ENCODE measurements at places on chromosomes 11 and 22.
A peak's percentile ranks its signal among the peaks of the same experiment; 100 is the strongest.

DNA sequence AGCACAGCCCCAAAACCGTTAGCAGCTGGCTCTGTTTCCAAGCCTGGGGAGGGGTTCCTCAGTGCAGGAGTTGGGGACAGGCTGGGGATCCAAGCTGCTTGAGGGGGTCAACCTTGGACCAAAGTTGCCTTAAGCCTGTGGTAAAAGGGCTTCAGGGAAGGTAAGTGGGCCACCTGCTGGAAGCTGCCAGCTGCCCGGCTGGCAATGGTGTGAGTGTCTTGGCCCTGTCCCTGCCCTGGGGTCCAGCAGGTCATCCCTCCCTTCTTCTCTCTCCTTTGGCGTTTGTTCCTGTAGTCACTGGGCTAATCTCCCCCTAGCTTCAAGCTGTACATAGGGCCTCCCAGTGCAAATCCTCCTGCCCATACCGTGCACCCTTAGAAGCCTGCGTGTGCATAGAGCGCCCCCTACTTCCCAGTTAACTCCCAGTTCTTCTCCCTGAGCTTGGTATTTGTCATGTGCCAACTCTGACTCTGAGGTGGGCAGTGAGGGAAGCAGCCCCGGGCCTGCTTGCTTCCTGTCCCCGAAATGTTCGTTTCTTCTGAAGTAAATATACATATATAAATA is 4.4 kb downstream of the TMEM258 start:
- DNase-seq, result peak; percentile 79

DNA sequence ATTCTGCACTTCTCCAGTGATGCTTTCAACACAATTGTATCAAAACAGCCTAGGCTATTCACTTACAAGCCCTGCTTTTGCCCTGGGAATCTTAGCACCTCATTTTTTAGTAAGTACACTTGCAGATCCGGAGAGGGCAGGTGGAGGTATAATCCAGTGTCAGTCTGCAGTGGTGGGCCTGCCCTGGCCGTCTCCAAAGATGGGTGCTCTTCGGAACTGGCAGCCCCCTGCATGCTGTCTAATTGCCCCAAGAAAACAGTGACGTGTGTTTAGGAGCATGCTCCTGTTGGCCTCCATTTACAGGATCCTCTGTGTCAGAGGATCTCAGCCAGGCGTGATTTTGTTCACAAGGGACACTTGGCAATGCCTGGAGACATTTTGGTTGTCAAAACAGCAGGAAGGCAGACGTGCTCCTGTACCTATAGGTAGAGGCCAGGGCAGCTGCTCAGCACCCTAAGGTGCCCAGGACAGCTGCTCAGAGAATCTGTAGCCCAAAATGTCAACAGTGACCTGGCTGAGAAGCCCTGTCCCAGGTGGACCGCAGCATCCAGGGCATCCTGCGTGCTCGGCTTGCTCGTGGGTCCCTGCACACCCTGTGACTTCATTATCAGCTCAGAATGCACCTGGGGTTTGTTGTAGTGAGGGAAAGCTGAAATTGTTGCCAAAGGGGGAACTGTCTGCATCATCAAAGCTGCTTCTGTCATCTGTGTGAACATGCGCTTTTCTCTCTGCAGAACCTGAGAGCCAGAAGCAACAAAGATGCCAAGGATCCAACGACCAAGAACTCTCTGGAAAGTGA is 90.7 kb downstream of the BCR start:
- no peak for DNase-seq

GRCh38 chr11:69006816-69007215 is 6.2 kb downstream of the MRGPRF start:
- no peak for DNase-seq

DNA sequence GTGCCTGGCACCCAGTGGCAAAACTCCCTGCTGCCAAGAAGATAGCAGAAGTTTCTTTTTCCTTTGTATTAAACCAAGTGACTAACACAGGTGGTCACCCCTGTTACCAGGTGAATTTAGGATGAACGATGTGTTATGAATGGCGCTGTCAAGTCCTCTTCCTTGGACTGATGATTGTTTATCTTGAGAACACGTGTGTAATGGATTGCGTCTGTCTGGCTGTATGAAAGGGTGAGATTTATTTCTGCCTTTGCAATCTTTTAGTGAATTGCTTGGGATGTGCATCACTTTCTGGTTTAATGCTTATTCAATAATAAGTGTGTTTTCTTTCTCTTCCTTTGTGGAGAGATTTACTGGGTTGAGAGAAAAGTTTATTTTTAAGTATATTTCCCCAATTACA is 36.5 kb downstream of the SDHD start:
- no peak for DNase-seq

DNA sequence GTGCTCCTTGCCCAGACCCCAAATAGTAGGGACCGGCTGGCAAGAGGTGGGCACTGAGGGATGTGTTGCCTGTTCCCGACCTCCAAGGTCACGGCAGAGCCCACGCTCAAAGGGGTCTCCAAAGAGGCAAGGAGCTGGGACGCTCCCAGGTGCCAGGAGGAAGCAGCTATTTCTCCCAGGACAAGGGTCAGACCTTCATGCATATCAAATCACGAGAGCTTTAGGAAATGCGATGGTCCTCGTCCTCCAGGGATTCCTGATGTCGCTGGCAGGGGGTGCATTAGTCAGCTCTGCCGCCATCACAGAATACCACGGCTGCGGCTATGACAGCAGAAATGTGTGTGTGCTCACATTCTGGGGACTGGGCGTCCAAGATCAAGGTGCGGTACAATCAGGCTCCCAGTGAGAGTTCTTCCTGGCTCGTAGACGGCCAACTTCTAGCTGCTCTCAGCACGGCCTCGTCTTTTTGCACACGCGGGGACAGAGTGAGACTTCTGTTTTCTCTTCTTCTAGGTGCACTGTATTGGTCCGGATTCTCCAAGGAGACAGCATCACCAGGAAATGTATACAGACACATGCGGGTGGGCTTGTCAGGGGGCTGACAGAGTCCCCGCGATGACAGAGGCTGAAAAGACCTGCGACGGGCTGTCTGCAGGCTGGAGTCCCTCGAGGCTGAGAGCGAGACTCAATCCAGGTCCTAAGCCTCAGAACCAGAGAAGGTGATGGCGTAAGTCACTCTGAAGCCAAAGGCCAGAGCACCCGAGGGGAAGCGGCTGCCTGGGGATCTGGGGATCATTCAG is 81.6 kb downstream of the SHANK2 start:
- DNase-seq, result no peak

GRCh38 chr22:17969701-17970113 is 54.7 kb downstream of the MICAL3 start:
- peak; percentile 99 for DNase-seq

- no peak for DNase-seq
These were observed 15.9 kb downstream of the MAP6 start for GRCh38 chr11:75652936-75653335.

GRCh38 chr11:76074148-76075095 is 131.9 kb downstream of the WNT11 start:
- DNase-seq, result peak; percentile 51

DNA sequence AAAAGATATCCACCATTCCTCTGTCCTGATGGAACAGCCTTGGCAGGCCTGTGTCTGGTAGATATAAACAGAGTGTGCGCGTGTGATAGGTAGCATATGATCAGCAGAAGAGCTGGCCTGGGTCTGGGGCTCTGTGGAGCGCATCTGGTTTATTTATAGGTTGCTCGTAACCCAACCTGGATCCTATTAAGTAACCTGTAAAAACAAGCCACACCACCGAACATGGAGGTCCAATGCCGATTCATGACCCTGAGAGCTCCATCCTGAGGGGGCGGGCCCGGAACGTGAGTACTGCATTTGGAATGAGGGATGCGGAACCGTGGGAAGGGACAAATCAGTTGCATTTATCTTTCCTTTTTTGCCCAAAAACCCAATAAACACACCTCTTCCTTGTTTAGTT is 31.9 kb upstream of the APOL5 start:
- DNase-seq, result no peak

GRCh38 chr11:117750357-117750756 is 46.7 kb downstream of the DSCAML1 start:
- no peak for DNase-seq

GRCh38 chr11:126800009-126800408 is 200.6 kb downstream of the KIRREL3 start:
- DNase-seq, result no peak

- DNase-seq, result peak; percentile 95
These were observed 46.6 kb downstream of the CWC15 start for GRCh38 chr11:94926698-94927237.

DNA sequence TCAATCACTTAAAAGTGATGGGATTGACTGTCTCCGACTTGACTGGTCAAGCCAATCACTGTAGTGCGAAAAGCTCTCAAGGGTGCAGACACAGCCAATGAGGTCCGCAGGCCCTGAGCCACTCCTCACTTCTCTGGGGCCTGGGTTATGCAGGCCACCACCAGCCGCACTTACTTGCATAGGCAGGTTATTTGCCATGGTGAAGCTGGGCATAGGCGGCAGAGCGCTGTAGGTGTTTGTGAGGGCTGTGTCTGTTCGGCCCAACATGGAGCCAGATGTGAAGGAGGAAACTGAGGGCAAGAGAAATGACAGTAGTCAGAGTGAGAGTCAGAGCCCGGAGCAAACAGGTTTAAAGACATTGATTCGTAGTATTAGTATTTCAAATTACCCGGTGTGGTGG is 17.9 kb downstream of the PAX6 start:
- DNase-seq, result no peak

DNA sequence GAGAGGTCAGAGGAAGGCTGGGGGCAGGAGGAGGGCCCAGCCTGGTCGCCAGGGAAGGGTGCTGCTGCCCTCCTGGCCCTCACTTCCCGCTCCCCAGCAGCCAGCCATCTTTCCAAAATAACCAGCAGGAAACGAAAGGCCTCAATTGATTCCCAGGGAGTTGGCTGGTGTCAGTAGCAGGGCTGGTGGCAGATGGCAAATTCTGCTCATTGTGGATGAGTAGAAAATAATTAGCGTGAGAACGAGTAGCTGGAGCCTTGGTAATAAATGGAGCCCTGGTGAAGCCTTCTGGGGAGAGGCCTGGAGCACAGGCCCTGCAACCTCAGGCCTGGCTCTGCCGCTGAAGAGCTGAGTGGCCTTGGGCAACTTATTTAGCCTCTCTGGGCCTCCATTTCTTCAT is 31.3 kb downstream of the DAGLA start:
- DNase-seq, result no peak

DNA sequence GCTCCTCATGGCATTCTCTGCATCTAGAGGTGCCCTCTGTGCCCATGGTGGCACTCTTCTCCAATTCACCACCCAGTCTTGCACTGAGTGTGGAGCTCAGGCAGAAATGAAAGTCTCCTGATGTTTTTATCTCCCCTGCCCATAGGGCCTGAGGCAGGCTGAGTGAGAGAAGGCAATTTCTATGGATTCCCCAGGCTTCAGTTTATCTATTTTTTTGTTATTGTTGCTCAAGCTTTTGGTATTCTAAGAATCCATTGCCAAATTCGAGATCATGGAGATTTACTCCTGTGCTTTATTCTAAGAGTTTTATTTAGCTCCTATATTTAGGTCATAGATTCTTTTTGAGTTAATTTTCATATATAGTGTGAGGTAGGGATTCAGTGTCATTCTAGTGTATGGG is 40.7 kb downstream of the TSPAN18 start:
- peak; percentile 32 for DNase-seq

GRCh38 chr22:41845380-41846267 is 12.7 kb downstream of the SREBF2 start:
- DNase-seq, result no peak

- DNase-seq, result peak; percentile 84
These were observed 7.3 kb downstream of the NEAT1 start for GRCh38 chr11:65429724-65430405.

GRCh38 chr11:130999992-131000770 is 83.9 kb upstream of the SNX19 start:
- DNase-seq, result peak; percentile 94

DNA sequence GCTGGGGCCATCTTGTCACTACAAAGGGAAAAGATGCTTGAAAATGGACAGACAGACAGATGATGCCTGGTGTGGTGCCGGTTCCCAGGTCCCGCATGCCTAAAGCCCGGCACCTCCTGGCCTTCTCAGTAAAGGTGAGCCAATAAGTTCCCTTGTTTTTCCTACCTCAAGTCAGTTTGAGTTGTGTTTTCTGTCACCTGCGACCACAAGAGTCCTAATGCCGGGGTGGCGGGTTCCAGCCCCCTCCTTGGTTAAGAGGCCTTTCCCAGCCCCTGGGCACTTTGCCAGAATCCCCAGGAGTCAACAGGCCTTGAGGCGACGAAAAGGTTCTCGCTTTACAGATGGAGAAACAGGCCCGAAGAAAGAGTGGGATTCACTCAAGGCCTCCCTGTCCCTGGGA is 9.0 kb downstream of the FGF19 start:
- no peak for DNase-seq

GRCh38 chr11:92376146-92376599 is 151.6 kb downstream of the FAT3 start:
- DNase-seq, result peak; percentile 44

DNA sequence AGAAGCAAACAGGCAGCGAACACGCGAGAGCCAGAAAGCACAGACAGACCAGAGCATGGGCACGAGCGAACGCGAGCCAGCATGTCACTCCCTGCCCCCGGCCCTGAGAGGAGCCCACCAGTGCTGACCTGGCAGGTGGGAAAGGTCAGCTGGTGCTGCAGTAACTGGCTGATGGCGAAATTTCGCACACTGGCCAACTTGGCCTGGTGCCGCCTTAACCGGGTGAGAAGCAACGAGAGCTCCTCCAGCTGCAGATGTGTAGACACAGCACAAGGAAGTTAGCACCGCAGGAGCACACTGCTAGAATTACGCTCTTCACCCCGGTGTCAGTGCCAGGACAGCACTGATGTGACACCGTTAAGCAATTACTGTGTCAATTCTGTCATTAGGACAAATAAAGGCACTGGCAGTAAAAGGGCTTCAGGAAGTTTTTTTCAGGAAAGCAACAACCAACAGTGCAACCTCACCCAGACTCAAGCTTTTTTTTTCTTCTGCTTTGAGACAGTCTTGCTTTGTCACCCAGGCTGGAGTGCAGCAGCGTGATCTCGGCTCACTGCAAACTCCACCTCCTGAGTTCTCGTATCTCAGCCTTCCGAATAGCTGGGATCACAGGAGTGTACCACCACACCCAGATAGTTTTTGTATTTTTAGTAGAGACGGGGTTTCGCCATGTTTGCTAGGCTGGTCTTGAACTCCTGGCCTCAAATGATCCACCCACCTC is 76.8 kb downstream of the C11orf58 start:
- DNase-seq, result no peak

DNA sequence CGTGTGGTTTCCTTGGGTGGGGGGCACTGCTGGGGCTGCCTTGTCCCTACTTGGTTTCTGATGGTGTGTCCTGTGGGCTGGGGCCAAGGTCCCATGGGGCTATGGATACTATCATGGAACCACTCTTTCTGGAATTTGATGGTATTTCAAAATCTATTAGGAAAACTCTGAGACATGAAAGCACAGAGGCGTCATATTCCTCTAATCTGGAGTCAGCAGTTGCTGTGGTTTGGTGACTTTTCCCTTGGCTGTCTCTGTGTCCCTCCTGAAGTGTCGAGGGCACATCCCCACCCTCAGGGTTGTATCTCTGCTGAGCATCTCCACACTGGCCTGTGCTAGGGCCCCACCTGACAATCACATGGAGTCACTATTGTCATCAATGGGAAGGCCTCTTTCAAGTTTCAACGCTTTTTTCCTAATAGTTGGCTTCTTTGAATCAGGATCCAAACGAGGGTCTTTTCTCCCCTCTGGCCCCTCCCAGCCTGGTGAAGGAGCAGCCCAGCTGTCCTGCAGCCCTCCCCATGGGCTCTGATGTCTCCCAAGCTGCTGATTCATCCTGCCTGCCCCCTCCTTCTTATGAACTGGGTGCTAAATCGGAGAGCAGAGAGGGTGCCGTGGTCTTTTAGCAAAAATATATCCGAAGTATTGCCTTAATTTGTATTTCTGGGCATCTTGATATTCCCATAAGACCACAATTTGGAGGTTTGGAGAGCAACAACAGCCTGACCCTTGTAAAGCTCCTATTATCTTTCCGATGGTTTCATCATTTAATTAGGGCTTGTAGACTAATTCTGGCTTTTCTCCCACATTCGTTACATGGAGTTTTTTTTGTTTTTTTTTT is 38.5 kb downstream of the MED15 start:
- no peak for DNase-seq

Data from iris pigment epithelial cell (primary cell).